ENCODE measurements at places on chromosomes 4 and X.

- peaks cover 17% of the 10 kb centered on the region for H3K4me1 ChIP-seq
- DNase-seq, result no peak
- peak within 1 kb of the TSS; percentile 63 for H3K4me3 ChIP-seq
- H3K27ac ChIP-seq, result peak within 1 kb of the TSS; percentile 95
- no peaks in the 10 kb centered on the region for H3K36me3 ChIP-seq
- no peaks in the 10 kb centered on the region for H3K27me3 ChIP-seq
Observed at GRCh38 chrX:54807524-54808108, at the start of gene MAGED2. TSS of gene MAGED2 (plus strand) at chrX:54807745. CDS start at chrX:54809332, 1,587 bp downstream.

DNA sequence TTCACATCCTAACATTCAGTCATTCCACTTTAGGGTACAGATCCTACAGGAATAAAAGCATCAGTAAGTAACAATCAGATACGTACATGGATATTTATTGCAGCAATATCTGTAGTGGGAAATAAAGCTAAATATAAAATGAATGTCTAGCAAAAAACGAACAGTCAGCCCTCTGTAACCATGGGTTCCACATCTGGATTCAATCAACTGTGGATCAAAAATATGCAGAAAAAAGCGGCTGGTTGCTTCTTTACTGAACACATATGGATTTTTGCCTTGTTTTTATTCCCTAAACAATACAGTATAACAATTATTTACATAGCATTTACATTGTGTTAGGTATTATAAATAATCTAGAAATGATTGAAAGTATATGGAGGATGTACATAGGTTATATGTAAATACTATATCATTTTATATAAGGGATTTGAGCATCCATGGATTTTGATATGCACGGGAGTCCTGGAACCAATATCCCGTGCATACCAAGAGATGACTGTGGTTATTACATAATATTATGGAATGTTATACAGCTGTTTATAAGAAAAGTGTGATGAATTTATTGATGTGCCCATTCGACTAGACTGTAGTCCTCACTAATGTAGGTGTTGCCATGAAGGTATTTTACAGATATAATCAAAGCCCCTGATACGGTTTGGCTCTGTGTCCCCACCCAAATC lies 132.8 kb downstream of the ARHGEF9 start:
- H3K27me3 ChIP-seq, result no peaks in the 10 kb centered on the region
- no peak overlapping the region for H3K27ac ChIP-seq
- no peaks in the 10 kb centered on the region for H3K4me1 ChIP-seq
- no peaks in the 10 kb centered on the region for H3K36me3 ChIP-seq
- no peak overlapping the region for H3K4me3 ChIP-seq

DNA sequence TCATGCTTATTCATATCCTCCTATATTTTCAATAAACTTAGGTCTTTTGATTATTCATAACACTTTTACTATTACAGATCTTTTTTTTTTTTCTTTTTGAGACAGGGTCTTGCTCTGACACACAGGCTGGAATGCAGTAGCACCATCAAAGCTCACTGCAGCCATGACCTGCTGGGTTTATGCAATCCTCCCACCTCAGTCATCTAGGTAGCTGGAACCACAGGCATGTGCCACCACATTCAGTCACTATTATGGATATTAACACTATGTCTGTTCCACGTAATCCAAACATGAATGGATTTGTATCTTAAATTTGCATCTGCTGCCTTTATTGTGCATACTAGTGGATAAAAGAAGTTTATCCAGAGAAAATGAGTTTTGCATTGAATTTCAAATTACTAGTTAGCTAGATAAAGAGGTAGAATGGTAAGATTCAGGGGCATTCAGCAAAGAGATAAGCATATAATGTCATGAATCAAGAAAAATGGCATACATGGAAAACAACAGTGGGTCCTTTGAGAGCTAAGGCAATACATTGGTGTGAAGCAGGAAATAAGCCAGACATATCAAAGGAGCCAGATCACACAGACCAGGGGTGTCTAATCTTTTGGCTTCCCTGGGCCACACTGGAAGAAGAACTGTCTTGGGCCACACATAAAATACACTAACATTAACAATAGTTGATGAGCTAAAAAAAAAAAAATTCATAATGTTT lies 13.9 kb downstream of the ANAPC10 start:
- no peak overlapping the region for H3K4me3 ChIP-seq
- peaks cover 9% of the 10 kb centered on the region for H3K36me3 ChIP-seq
- DNase-seq, result no peak
- no peak overlapping the region for H3K27ac ChIP-seq

- no peak overlapping the region for H3K4me3 ChIP-seq
- no peak overlapping the region for H3K27ac ChIP-seq
- no peaks in the 10 kb centered on the region for H3K27me3 ChIP-seq
- no peaks in the 10 kb centered on the region for H3K36me3 ChIP-seq
- H3K4me1 ChIP-seq, result peaks cover 8% of the 10 kb centered on the region
Observed at GRCh38 chr4:87851953-87852352, 19.2 kb downstream of the MEPE start.

DNA sequence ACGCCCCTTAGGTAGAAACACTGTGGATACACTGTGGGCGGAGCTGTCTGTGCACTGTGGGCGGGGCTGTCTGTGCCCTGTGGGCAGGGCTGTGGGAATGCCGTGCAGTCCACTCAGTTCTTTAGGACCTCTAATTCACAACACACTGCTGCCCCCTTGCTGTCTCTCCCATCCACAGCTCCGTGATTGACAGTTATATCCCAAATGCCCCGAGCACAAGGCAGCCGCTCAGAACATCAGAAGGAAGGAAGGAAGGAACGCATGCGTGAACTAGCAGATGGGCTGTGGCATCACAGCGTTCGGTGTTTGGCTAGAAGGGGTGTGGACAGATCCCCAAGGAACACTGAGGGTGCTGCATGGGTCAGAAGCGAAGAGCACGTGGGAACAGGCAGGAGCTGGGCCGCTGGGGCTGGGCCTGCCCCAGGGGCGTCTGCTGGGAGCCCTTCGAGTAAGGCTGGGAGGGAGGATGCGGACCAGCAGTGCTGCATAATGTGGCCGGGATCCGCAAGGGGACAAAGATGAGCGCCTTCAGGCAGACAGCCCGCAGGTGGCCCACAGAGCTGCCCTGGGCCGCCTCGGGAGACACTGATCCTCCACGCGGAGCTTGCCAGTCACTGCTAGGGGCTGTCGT lies 29.8 kb downstream of the ACOX3 start:
- no peak overlapping the region for H3K4me3 ChIP-seq
- H3K4me1 ChIP-seq, result peaks cover 9% of the 10 kb centered on the region
- H3K27ac ChIP-seq, result no peak overlapping the region
- H3K27me3 ChIP-seq, result no peaks in the 10 kb centered on the region
- no peak for DNase-seq
- no peaks in the 10 kb centered on the region for H3K36me3 ChIP-seq

DNA sequence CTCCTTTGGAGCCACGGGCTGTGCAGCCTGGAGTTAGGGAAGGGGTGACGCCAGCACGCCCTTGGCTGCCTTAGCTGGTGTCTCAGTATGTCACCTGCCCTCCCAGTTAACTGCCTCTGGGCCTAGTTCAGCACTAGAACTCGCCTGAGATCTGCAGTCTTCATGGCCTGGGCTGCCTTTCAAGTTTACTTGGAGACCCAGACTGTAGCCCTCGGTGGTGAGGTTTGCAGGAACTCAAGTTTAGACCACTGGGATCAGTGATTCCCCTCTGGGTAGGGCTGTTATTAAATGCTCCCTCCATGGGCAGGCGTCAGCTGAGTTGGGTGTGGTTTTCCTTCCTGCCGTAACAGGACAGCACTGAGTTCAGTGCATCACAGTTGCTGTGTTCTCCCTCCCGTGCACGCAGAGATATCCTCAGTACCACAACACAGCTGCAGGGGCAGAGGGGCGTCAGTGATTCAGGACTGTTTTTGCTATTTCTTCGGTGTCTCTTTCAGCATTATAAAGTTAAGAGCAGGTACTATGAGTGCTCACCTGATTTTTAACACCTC lies 30.5 kb downstream of the PLAC8 start:
- no peak overlapping the region for H3K4me3 ChIP-seq
- no peaks in the 10 kb centered on the region for H3K4me1 ChIP-seq
- no peaks in the 10 kb centered on the region for H3K36me3 ChIP-seq
- no peaks in the 10 kb centered on the region for H3K27me3 ChIP-seq
- H3K27ac ChIP-seq, result no peak overlapping the region
- DNase-seq, result no peak

DNA sequence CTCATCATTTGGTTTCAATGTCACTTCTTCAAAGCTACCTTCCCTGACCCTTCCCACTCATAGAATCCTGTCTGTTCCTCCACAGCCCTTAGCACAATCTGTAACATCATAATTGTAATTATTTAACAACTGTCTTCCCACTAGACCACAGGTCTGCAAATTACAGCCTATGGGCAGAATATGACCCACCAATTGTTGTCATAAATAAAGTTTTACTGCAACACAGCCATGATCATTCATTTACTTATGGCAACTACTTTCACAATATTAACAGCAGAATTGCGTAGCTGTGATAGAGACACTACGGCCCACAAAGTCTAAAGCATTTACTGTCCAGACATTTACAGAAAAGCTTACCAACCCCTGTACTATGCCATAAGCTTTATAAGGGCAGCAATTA lies 15.9 kb downstream of the USP46 start:
- H3K4me1 ChIP-seq, result peaks cover 59% of the 10 kb centered on the region
- H3K27ac ChIP-seq, result no peak overlapping the region

DNA sequence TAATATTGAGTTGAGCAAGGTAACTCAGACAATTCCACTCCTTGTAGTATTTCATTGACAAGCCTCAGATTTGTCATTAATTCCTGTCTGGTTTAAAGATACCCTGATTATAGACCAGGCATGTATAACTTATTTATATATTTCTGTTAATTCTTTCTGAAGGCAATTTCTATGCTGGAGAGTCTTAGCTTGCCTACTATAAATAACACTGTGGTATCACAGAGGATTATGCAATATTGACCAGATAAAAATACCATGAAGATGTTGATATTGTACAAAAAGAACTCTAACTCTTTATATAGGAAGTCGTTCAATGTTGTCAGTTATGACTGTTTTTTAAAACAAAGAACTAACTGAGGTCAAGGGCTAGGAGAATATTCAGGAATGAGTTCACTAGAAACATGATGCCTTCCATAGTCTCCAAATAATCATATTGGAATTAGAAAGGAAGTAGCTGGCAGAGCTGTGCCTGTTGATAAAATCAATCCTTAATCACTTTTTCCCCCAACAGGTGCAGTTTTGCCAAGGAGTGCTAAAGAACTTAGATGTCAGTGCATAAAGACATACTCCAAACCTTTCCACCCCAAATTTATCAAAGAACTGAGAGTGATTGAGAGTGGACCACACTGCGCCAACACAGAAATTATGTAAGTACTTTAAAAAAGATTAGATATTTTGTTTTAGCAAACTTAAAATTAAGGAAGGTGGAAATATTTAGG lies 821 bp downstream of the CXCL8 start:
- no peaks in the 10 kb centered on the region for H3K4me1 ChIP-seq
- H3K27ac ChIP-seq, result no peak overlapping the region
- no peaks in the 10 kb centered on the region for H3K27me3 ChIP-seq

GRCh38 chrX:13381514-13381913 lies 61.7 kb upstream of the ATXN3L start:
- no peaks in the 10 kb centered on the region for H3K27me3 ChIP-seq
- H3K27ac ChIP-seq, result no peak overlapping the region
- H3K36me3 ChIP-seq, result no peaks in the 10 kb centered on the region
- DNase-seq, result no peak

DNA sequence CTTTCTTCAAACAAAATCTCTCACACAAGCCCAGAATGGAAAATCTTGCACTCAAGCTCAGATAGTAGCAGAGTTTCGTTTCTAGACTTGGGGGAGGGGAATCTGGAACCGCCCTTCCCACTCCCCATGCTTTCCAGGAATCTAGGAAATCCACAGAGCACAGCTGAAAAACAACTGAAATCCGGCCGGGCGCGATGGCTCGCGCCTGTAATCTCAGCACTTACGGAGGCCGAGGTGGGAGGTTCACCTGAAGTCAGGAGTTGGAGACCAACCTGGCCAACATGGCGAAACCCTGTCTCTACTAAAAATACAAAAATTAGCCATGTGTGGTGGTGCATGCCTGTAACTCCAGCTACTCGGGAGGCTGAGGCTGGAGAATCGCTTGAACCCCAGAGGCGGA lies 127.3 kb upstream of the SLC34A2 start:
- no peak overlapping the region for H3K4me3 ChIP-seq
- H3K4me1 ChIP-seq, result no peaks in the 10 kb centered on the region
- H3K27ac ChIP-seq, result no peak overlapping the region
- H3K27me3 ChIP-seq, result no peaks in the 10 kb centered on the region

DNA sequence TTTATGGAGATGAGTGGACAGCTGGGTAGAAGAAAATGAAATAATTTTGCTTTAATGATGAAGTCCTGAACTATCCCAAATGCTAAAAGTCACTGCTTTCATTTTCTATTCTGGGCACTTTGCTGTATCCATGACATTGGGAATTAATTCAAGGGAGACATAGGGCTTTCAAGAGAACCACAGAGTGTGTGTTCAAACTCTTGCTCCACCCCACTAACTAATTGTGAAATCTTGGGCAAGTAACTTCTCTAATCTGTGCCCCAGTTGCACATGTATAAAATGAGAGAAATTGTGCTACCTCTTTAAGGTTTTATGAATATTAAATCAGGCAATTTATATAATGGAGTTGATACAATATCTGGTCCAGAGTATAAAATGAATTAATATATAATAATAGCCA lies 1422.0 kb downstream of the ADGRL3 start:
- no peak for DNase-seq
- H3K4me1 ChIP-seq, result no peaks in the 10 kb centered on the region
- H3K27ac ChIP-seq, result no peak overlapping the region
- no peaks in the 10 kb centered on the region for H3K36me3 ChIP-seq
- no peaks in the 10 kb centered on the region for H3K27me3 ChIP-seq

GRCh38 chrX:109600237-109600651 lies 24.7 kb downstream of the KCNE5 start:
- no peak for DNase-seq
- H3K36me3 ChIP-seq, result no peaks in the 10 kb centered on the region
- no peak overlapping the region for H3K4me3 ChIP-seq

GRCh38 chr4:186651624-186652023 lies 72.0 kb downstream of the FAT1 start:
- no peak overlapping the region for H3K27ac ChIP-seq
- DNase-seq, result no peak
- H3K4me3 ChIP-seq, result peak overlapping the region; percentile 10
- peaks cover 9% of the 10 kb centered on the region for H3K4me1 ChIP-seq
- no peaks in the 10 kb centered on the region for H3K36me3 ChIP-seq

DNA sequence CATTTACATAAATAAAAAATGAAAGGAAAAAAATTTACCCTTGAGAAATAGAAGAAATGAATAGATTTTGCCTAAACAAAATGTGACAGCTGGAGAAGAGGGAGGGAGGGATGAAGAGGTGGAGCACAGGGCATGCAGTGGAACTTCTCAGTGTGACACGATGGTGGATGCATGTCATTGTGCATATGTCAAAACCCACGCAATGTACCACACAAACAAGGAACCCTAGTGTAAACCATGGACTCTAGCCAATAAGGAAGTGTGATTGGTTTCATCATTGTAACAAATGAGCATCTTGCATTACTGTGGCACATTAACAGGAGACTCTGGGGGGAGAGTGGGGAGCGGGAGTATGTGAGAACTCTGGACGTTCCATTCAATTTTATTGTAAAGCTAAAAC lies 58.6 kb downstream of the GATB start:
- H3K36me3 ChIP-seq, result peaks cover 5% of the 10 kb centered on the region
- H3K4me1 ChIP-seq, result no peaks in the 10 kb centered on the region
- H3K4me3 ChIP-seq, result no peak overlapping the region
- no peak overlapping the region for H3K27ac ChIP-seq
- DNase-seq, result no peak

Data from vagina (tissue), 2 donors.